ENCODE measurements at places on chromosomes 2 and 18.

GRCh38 chr18:47187721-47188120, 11.6 kb upstream of the IER3IP1 start:
- no peak for DNase-seq

DNA sequence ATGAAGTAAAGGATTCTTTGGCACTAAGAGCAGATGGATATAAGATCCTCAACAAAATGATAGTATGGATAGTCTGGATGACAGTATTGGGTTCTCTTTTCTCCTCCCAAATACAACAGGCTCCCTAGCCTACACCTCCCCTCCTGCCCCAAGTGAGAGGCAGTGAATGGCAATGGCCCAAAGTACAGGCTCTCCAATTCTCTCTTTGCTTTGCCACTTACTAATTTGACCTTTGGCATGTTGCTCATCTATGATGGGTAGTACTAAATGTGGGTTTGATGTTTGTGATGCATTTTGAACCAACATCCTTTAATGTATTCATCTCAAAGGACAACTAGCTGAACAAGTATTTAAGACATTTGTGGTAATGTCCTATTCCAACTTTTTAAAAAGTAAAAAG, 65.9 kb downstream of the EIF5B start:
- no peak for DNase-seq

DNA sequence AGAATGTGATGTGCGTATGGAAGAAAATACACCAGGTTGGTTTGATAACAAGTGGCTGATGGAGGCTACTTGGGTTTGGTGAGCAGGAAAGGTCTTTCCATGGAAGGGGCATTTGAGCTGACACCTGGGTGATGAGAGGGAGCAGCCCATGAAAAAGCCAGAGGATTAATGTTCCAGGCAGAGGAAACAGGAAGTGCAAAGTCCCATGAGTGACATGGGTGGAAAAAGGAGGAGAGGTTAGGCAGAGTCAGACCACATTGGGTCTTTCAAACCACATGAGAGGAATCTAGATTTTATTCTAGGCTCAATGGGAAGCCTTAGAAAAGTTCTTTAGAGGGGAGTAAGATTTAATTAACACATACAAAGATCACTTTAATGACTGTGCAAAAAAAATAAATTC, 195.7 kb downstream of the LRATD1 start:
- DNase-seq = no peak

DNA sequence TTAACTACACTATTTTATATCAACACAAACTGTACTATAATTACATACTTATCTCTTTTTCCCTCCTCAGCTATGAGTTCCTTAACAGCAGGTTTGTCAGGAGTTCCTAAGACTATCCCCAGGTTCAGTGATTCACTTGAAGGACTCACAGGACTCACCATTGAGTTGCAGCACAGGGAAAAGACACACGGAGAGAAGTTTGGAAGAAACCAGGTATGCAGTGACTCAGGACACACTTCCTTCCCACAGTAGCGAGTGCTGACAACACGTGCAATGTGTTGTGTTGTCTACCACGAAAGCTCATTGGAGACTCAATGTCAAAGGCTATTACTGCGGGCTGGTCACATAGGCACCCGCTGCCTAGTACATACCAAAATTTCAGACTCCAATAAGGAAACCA, 32.0 kb downstream of the MGAT4A start:
- no peak for DNase-seq

DNA sequence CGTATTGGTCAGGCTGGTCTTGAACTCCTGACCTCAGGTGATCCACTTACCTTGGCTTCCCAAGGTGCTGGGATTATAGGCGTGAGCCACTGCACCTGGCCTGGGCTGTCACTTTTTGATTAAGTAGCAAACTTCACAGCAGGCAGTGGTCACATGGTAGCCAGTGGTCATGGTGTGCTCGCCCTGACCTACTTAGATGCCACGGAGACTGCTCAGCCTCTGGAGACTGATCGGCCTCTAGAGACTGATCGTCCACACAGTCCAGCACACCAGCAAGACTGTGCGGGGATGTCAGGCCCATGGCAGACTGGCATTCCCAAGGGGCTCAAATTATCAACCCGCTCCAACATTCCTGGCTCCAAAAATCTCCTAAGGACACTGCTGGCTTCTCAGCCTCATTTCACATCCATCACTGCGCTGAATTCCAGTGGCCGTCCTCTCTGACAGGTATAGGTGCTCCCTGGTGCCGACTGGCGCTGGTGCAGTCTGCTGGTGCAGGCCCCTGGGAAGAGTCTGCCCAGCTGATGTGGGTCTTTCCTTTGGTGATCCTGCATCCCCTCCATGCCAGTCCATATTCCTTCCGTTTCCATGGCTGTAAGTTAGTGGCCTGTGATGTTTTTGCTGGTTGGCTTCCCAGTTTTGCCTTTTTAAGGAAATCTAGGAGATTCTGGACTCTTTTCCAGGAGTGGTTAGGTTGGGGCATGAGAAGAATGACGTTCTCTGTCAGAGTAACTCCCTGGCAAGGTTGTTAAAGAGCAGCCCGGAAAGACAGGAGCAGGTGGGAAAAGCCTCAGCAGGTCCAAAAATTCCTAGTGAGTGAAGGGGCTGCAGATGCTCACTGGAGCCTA, 374.5 kb upstream of the HS6ST1 start:
- DNase-seq = no peak

GRCh38 chr2:46062637-46063412, 234.4 kb upstream of the EPAS1 start:
- DNase-seq = peak; percentile 12

- no peak for DNase-seq
Measured at GRCh38 chr2:29518646-29519337, 402.6 kb downstream of the ALK start.

DNA sequence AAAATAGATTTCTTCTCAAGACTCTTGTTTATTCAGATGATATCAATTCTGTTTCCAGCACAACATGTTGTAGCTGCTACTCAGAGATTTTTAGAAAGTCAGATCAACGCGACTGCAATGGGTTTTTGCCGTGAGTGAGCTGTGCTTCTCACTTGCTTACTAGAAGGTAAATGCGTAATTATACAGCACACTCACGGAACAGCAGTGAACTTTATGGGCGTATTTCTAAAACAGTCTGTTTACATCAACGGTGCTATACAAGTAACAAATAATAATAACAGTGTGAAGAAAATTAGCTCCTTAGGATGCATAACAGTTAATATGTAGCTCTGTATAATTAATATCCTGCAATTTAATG, 533.6 kb downstream of the RNF144A start:
- no peak for DNase-seq

DNA sequence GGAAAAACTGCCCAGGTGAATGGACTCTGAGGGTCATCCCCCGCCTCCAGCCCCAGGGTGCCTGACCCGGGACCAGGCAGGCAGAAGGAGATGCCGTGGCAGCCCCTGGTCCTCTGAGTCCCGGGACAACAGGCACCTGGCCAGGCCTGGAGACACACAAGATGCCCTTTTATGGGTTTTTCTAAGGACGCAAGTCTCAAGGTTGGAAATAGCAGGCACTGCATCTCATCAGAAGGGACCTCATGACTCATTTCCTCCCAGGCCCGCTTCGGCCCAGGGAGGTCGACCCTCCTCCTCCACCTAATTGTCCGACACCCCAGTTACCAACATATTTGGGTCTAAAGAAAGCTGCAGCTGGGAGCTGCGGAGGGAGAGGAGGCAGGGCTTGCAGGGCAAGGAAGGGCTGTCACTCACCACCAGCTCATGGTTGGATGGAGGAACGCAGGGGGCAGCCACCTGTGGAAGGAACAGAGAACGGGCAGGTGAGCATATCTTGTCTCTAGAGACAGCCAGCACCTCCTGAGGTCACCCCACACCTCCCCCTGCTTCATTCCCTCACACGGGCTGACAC, 82.9 kb downstream of the TNS1 start:
- no peak for DNase-seq

GRCh38 chr2:175404839-175405238, 223.3 kb upstream of the ATP5MC3 start:
- no peak for DNase-seq

DNA sequence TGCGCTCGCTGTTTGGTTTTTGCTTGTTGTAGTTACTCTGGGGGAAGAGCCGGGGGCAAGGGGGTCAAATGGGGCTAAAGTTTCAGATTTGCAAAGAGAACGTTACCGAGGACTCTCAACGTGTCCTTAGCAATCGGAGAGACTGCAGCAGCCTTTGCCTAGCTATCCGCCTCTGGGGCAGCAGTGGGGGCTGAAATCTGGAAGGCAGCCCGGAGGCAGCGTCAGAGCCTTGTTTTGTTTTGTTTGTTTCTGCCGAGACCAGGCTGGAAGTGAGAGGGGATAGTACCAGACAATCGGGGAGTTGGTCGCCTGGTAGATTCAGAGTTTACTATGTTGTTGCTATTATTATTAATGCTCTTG, 1.2 kb downstream of the CDH20 start:
- DNase-seq = no peak

GRCh38 chr18:7575465-7576028, 8.4 kb downstream of the PTPRM start:
- no peak for DNase-seq

- DNase-seq = no peak
Measured at GRCh38 chr2:214379227-214379626, 31.6 kb upstream of the VWC2L start.

DNA sequence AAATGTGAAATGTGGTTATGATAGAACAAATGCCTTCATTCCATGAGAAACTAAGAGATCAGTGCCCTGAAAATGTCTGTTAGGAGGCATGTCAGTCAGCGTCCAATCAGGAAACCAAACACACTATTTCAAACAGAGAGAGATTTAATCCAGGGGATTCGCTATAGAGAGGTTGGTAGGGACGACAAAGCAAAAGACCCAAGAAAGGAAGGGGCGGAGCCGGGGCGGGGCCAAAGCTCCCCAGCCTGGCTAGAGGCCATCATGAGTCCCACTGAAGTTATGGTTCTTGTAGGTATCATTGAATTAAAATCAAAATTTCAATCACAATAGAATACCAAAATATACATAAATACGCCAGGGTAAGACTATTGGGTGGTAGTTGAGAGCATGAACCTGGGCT, 32.9 kb upstream of the RNF149 start:
- no peak for DNase-seq

DNA sequence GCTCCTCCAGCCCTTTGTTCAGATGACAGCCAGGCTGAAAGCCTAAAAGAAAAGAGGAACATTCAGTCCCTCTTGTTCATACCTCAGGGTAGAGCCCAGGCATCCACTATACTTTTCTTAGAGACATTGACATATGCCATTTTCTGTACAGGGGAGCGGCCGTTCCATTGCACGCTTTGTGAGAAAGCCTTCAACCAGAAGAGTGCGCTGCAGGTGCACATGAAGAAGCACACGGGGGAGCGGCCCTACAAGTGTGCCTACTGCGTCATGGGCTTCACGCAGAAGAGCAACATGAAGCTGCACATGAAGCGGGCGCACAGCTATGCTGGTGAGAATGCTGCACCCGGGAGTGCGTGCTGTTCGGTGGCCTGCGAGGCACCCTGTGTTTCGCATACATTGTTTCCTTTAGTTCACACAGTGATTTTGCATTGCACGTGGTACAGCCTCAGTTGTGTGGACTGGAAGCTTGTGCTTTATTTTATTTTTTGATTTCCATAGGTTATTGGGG, 138.2 kb downstream of the ZNF236 start:
- DNase-seq = no peak

- no peak for DNase-seq
Measured at GRCh38 chr2:223465793-223466192, 136.4 kb downstream of the SCG2 start.

DNA sequence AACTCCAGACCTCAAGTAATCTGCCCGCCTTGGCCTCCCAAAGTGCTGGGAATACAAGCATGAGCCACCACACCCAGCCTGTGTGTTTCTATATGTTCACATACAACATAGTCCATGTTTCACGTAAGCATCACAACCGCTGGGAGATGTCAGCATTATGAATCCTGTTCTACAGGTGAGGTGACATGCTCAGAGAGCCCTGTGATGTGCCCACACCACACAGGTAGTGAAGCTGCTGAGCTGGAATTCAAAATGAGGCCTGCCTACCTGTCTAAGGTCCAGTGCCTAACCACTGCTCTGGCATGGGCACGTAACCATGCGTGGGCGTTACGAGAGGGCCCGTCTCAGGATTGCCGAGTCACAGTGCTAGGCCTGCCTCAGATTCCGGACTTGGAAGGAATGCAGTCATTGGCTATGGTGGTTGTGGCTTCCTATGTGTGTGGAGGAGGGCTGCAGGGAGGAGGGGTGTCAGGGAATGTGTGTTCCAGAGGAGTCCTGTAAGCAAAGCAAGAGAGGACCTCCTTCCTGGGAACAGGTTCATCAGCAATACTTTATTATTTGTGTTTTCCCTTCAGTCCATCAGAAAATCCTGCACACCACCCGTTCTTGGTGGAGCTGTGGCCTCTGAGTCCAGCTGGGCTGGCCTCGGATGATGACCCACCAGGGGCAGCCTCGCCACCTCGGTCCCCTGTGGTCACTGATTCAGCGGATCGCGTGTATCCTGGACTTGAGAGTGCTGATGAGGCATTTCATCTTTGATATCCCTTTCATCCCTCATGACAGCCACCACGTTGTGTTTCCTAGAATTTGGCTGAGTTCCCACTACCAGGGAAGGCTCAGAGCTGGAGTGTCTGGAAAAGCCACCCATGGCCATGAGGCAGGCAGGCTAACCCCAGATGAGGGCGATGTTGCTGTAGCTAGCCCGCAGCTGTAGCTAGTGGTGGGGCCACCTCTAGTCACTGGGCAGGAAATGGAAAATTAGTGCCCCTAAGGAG, 31.1 kb downstream of the HK2 start:
- DNase-seq = no peak

- no peak for DNase-seq
Measured at GRCh38 chr2:203690441-203691047, 15.9 kb upstream of the CD28 start.

- no peak for DNase-seq
Measured at GRCh38 chr2:152432206-152432653, 97.3 kb downstream of the FMNL2 start.

DNA sequence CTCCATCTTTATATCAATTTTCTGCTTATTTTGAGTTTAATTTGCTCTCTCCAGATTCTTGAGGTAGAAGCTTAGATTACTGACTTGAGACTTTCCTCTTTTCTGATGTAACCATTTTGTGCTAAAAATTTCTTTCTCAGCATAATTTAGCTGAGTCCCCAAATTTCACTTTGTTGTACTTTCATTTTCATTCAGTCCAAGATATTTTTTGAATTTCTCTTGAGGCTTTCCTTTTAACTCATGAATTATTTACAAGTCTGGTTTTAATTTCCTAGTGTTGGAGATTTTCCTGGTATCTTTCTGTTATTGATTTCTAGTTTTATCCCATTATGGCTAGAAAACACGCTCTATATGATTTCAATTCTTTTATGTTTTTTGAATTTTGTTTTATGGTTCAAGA, 144.7 kb upstream of the PGAP1 start:
- no peak for DNase-seq

GRCh38 chr2:43318791-43319190, 92.4 kb upstream of the ZFP36L2 start:
- no peak for DNase-seq

GRCh38 chr2:172680436-172681068, 55.1 kb upstream of the RAPGEF4 start:
- no peak for DNase-seq

DNA sequence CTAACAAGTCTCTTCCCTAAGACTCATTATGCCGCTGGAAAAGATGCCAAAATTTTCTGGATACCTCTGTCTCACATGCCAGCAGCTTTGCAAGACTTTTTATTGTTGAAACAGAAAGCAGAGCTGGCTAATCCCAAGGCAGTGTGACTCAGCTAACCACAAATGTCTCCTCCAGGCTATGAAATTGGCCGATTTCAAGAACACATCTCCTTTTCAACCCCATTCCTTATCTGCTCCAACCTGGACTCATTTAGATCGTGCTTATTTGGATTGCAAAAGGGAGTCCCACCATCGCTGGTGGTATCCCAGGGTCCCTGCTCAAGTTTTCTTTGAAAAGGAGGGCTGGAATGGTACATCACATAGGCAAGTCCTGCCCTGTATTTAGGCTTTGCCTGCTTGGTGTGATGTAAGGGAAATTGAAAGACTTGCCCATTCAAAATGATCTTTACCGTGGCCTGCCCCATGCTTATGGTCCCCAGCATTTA, 26.3 kb downstream of the DHRS9 start:
- no peak for DNase-seq
